ENCODE measurements at places on chromosomes 5 and 9. TPM values are rescaled to one million over a fixed set of nuclear protein-coding genes. Genes with fewer than 3 reads are reported as not detected.

The CERCAM gene
- total RNA-seq, result 20.4 TPM

The INPP5E gene
- 3.3 TPM for total RNA-seq

The PCDHGC4 gene
- total RNA-seq, result 0.65 TPM

The SMIM33 gene
- total RNA-seq, result not detected

The PCDHGB1 gene
- 1.6 TPM for total RNA-seq

The SEMA4D gene
- total RNA-seq, result 1.9 TPM

The TTC23L gene
- total RNA-seq, result 0.22 TPM

The GLRA1 gene
- total RNA-seq, result not detected

The PFN3 gene
- total RNA-seq, result not detected

The CCDC192 gene
- not detected for total RNA-seq

The C5orf63 gene
- 1.8 TPM for total RNA-seq

The EGFL7 gene
- 364 TPM for total RNA-seq

The COL27A1 gene
- 0.69 TPM for total RNA-seq

The GKAP1 gene
- total RNA-seq, result 2.0 TPM

The HAND1 gene
- total RNA-seq, result not detected

The CDC20B gene
- under 0.01 TPM for total RNA-seq

The IFNA21 gene
- total RNA-seq, result not detected

Measured in dermis lymphatic vessel endothelial cell (primary cell).